ENCODE measurements at places on chromosomes 2 and 18. TPM values are rescaled to one million over a fixed set of nuclear protein-coding genes. Genes with fewer than 3 reads are reported as not detected.

DNA sequence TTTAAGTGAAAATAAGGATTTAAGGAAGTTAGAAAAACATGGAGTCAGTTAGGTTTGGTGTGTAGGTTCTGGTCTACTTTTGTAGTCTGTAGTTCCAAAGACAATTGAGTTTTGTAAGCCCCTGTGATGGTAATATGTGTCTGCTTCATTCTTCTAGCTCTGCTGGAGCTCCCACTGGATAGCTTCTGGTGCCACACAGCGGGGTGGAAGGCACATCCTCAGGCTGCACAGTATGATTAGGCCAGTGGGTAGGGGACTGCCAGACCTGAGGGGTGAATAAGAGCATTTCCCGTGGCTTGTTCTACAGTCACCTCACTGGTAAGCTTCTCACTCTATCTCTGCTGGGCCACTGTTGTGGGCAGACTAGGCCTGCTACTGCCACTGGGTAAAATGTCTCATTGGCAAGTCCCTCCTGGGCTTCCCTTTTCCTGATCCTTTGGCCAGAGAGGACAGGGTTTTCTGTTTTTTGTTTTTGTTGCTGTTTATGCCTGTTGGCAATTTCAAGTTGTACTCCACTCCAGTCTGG is 44.5 kb downstream of the TMEM131 start:
- DNase-seq: no peak
- H3K27ac ChIP-seq: no peak overlapping the region
- peaks cover 4% of the 10 kb centered on the region for H3K36me3 ChIP-seq

DNA sequence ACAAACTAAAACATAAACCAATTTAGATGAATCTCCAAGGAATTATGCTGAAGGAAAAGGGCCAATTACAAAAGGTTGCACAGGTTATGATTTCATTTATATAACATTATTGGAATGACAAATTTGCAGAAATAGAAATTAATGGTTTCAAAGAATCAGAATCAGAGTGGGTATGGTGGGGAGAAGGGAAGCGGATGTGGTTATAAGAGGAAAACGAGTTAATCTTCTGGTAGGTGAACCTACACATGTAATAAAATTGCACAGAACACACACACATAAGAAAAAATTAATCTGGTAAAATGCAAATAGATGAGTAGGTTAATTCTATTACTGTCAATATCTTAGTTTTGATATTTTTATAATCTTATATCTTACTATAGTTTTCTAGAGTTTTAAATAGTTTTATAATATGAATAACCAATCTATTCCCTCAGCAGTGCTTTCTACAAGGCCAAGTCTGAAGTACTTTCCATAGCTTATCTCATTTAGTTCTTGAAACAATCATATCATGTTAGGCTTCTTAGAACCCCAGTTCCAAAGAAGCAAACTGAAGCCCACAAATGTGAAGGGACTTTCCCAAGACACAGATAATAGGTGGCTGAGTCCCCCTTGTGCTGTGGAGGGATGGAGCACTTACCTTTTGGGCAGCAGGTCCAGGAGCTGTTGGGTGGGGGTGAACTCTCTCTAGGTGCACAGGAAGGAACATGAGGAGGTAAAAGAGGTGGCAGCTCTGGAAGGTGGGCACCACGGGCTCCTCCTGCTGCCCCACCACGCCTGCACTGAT is 31.5 kb downstream of the ZNF519 start:
- peaks cover 28% of the 10 kb centered on the region for H3K36me3 ChIP-seq
- peaks cover 11% of the 10 kb centered on the region for H3K4me1 ChIP-seq
- DNase-seq: no peak

GRCh38 chr2:1472350-1472749 is 59.1 kb downstream of the TPO start:
- no peaks in the 10 kb centered on the region for H3K36me3 ChIP-seq
- no peak overlapping the region for H3K4me3 ChIP-seq
- H3K27ac ChIP-seq: no peak overlapping the region
- DNase-seq: no peak
- no peaks in the 10 kb centered on the region for H3K4me1 ChIP-seq
- peaks cover 3% of the 10 kb centered on the region for H3K27me3 ChIP-seq

- no peaks in the 10 kb centered on the region for H3K27me3 ChIP-seq
- H3K4me1 ChIP-seq: no peaks in the 10 kb centered on the region
- H3K4me3 ChIP-seq: no peak overlapping the region
- H3K36me3 ChIP-seq: no peaks in the 10 kb centered on the region
These were observed 109.2 kb downstream of the DYSF start for GRCh38 chr2:71562518-71562917.

Gene DCDC2C
- total RNA-seq: not detected

DNA sequence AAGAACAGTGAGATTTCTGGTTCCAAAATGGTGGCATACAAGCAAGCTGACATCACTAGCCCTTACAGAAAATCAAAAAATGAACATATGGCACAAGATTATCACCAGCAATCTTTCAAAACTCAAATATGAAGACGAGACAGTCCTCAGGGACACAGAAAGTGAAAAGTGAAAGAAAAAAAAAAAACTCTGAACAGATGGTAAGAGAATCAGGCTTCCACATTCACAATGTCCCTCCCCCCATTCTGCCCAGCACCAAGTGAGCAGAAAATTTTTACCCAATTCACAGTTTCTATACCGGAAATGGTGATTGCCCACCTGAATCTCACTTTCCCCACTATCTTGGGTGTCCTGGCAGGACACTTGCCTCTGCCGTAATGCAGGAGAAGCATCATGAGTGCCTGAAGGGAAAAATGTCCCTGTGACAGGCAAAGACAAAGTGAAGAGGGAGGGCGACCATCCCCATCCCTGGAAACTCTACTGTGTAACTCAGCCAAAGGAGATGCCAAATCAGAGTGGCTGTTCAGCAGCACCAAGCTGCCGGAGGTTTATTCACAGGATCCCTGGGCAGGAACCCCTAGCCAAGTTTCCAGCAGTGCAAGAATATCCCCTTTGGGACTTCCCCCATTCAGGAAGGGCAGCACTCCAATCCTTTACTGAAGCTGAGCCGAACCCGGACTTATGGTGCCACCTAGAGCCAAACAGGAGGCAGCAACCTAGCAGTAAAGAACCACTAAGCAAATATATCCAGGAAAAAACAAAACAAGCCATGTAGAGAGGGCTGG is 312.2 kb downstream of the LRATD1 start:
- H3K27me3 ChIP-seq: peaks cover 3% of the 10 kb centered on the region
- H3K4me3 ChIP-seq: no peak overlapping the region
- no peaks in the 10 kb centered on the region for H3K36me3 ChIP-seq
- no peak overlapping the region for H3K27ac ChIP-seq
- no peak for DNase-seq

DNA sequence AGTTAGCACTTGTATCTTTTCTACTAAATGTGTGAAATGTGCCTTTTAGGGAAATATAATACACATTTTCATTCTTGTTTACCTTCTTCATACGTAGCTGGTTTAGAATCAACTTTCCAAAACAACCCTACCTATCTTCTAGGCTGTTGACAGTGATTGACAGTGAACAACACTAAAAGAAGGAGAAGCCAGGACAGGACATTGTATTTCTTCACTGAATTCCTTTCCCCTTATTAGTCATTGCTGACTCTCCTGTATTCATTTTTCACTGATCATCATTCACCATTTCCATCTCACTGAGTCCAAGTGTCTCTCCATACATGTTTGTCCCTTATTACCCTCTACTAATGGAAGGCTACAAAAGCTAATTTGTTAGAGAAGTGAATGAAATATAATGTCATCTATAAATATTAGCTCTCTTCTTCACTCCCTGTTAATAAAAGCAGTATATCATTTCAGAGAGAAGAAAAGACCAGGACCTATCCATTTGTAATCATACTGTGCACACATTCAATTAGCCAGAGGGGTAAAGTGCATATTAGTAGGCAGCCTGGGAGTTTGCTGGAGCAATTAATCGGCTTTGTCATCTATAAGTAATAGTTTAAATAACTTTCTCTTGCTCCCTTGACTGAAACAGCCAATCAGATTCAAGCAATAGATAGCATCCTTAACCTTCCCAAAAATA is 192.5 kb upstream of the FOSL2 start:
- no peak for DNase-seq
- no peaks in the 10 kb centered on the region for H3K27me3 ChIP-seq
- peaks cover 8% of the 10 kb centered on the region for H3K4me1 ChIP-seq

DNA sequence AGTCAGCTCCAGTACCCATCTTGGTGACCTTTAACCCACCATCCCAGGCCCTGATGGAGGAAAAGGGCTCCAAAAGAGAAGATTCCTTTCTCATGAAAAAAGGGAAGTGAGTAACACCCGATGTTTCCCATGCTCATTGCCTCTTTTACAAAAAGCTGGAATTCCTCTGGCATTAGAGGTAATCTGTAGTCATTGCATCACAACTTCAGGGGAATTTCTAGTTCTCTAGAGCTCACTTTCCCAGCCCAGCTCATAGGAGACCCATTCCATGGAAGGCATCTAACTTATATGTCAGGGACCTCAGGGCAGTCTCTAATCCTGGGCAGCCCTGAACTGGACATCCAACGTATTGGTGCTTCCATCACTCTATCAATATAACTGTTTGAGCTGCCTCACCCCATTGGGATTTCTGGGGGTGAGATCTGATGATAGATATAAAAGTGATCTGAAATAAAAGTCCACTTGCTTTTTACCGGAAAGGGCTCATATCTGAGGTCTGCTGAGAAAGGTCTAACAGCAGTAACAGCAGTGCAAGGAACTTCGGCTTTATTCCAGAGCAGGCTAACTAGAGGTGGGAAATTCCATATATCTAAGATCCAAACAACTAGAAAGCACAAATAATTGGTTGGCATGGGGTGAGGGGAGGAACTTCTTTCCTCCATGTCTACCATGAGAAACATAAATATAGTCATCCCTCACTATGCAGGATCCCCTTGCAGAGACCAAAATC is 106.1 kb downstream of the ETAA1 start:
- no peak overlapping the region for H3K27ac ChIP-seq
- H3K4me3 ChIP-seq: no peak overlapping the region
- no peaks in the 10 kb centered on the region for H3K4me1 ChIP-seq
- DNase-seq: no peak
- no peaks in the 10 kb centered on the region for H3K27me3 ChIP-seq

DNA sequence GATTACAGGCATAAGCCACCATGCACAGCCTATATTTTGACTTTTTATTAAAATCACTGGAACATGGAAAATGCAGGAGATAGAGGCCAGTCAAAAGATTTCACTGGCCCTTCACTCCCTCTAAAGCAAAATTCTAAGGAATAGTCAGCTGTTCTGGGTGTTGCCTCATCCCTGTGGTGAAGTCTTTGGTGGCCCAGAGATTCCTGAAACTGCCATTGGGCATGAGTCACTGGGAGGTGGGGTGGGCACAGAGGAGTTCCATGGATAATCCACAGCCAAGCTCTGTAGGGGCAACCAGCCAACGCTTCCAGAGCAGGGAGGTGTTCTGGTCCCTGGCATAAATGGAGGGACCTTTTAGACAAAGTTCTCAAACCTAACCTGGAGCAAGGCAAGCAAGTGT is 89.7 kb upstream of the TTC39C start:
- no peaks in the 10 kb centered on the region for H3K36me3 ChIP-seq
- H3K27me3 ChIP-seq: peaks cover 5% of the 10 kb centered on the region
- H3K4me1 ChIP-seq: peaks cover 35% of the 10 kb centered on the region
- no peak overlapping the region for H3K4me3 ChIP-seq
- no peak for DNase-seq

DNA sequence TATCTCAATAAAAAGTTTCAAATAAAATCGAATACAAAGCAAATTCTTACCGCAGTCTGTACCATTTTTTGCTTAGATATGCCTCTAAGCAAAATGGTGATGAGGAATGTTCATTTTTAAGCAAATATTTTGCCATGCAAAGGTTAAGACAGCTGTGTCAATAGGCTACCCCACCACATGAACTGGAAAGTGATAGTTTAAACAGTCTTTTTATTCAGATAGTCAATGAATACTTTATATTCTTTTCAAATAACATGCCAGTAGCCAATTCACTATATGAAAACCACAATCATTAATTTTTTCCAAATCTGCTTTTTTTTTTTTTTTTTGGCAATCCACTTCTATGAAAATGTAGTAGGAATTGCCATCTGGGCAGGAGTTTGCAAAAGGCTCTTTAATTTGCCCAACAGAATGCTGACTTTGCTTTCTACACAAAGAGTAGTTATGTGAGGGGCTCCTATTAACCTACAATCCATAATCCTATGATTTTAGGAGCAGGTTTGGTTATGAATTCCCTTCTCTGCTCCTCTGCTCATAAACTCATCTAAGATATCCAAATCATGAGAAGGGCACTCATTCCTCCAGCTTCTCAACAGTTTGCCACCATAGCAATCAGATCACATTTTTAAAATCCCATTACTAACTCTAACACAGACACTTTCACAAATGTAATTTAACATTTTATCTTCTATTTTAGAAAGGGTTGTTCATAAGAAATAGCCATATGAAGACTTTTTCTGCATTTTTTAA is 69.2 kb downstream of the SLC40A1 start:
- no peaks in the 10 kb centered on the region for H3K36me3 ChIP-seq
- H3K4me3 ChIP-seq: no peak overlapping the region
- H3K27me3 ChIP-seq: peaks cover 5% of the 10 kb centered on the region
- no peak overlapping the region for H3K27ac ChIP-seq
- no peak for DNase-seq
- no peaks in the 10 kb centered on the region for H3K4me1 ChIP-seq

Gene SEPTIN10
- 0.13 TPM for total RNA-seq

DNA sequence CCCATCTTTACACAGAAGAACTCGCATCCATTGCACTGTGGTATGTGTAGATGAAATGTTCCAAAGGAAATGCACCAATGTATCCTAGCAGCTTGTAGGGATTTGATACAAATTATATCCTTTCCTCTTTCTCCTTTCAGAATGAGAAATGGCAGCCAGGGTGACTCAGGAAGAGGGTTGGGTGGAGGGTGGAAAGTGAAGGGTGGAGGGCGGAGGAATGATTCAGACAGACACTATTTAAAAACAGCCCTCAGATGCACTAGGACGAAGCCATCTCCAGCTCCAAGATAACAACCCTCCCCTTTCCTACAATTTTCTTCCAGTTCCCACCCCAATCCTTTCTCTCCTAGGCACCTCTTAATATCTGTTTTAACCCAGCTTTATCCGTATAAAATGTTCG is 96.2 kb upstream of the STK39 start:
- H3K27ac ChIP-seq: no peak overlapping the region
- peaks cover 17% of the 10 kb centered on the region for H3K27me3 ChIP-seq
- no peaks in the 10 kb centered on the region for H3K36me3 ChIP-seq
- no peak overlapping the region for H3K4me3 ChIP-seq
- no peak for DNase-seq

DNA sequence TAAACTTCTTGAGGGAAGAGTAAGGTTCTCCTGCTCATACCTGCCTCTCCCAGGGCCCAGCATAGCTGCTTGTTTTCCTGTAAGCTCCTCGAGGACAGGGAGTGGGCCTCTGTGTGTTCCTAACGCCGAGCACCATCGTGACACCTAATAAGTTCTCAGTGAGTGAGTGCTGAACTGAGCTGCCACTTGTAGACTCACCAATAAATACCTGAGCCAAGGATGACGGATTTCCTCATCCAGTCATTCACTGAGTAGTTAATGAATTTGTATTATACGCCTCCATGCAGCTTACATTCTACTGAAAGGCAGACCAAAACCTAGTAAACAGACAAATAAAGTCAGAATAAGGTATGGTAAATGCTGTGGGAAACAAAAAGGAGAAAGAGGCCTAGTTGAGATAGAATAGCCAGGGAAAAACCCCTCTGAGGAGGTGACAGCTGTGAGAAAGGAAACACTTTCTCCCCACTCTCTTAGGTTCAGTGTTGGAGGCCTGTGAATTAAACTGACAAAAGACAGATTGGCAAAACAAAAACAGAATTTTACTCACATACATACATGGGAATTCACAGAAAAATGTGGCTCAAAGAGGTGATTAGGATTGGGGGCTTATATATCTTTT is 138.6 kb downstream of the B3GNT2 start:
- no peak overlapping the region for H3K27ac ChIP-seq
- no peaks in the 10 kb centered on the region for H3K27me3 ChIP-seq
- no peaks in the 10 kb centered on the region for H3K36me3 ChIP-seq
- no peak overlapping the region for H3K4me3 ChIP-seq

Gene OST4
- 332 TPM for total RNA-seq
